ENCODE measurements at places on chromosomes 4 and X.

GRCh38 chr4:19329631-19330030 is 922.1 kb upstream of the SLIT2 start:
- ATAC-seq, result no peak
- H3K27me3 ChIP-seq, result no peaks in the 10 kb centered on the region
- H3K36me3 ChIP-seq, result no peaks in the 10 kb centered on the region
- no peaks in the 10 kb centered on the region for H3K4me1 ChIP-seq

DNA sequence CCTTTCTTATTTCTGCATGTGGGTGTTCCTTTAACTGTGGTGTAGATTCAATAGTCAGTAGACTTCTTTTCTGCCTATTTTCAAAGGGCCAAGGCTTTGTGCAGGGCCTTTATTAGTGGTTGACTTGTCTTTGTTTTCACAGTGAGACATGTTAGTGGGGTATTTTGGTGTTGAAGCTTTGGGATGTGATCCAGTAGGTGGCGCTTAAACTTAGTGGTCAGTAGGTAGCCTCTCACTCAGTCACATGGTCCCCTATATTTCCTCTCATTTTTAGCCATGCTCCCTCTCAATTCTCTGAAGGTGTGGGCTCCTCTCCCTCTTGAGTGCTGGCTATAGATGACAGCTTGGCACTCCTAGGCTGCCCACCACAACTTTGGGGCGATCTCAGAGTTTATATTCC is 23.4 kb upstream of the SLC10A7 start:
- no peaks in the 10 kb centered on the region for H3K36me3 ChIP-seq
- H3K4me1 ChIP-seq, result no peaks in the 10 kb centered on the region
- H3K27ac ChIP-seq, result no peak overlapping the region
- no peak for ATAC-seq

DNA sequence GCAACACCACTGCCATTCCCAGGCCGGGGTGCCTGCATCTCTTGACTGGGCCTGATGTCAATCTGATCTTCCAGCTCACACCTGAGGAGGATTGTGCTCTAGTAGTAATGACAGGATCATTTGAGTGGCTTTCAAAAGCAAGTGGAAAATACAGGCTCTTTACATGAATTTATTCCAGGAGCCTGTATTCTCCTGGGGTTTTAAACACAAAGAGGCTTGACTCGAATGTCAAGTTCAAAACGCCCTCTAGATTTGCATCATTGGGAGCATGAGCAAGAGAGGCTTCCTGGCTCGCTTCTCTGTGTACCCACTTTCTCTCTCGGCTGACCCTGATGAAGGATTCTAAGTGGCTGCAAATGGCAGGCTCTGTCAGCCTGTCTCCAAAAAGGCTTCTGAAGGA is 199.5 kb upstream of the PUDP start:
- H3K27me3 ChIP-seq, result no peaks in the 10 kb centered on the region
- no peak overlapping the region for H3K27ac ChIP-seq
- H3K36me3 ChIP-seq, result no peaks in the 10 kb centered on the region
- ATAC-seq, result no peak

DNA sequence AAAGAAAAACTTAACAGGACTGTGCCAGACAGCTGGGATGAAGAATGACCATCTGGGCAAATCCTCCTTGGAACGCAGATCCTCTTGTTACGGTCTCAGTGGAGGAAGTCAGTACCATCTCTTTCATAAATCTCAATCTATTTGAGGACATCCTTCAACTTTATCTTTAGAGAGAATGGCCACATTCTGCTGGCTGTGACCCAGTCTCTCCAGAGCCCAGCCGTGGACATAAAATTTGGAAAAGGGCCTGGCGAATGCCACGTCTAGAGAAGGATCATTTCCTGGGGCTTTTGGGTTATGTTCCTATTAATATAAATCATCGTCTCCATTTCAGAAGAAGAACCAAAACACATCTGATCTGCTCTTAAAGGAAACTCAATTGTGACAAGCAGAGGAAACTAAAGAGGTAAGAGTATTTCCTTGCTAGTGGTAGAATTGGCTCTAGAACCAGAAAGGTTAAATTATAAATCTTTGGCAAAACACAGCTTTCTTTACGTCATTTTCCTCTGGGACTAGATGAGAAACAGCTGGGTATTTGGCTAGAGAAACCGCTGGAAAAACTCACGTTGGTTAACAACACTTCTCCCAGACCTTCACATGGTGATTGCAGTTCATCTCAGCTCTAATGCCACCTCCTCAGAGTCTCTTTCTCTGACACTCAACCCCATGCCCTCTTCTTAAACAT is 164.7 kb downstream of the CHIC2 start:
- H3K27me3 ChIP-seq, result peaks cover 34% of the 10 kb centered on the region
- H3K27ac ChIP-seq, result no peak overlapping the region
- no peaks in the 10 kb centered on the region for H3K36me3 ChIP-seq
- no peak overlapping the region for H3K4me3 ChIP-seq

DNA sequence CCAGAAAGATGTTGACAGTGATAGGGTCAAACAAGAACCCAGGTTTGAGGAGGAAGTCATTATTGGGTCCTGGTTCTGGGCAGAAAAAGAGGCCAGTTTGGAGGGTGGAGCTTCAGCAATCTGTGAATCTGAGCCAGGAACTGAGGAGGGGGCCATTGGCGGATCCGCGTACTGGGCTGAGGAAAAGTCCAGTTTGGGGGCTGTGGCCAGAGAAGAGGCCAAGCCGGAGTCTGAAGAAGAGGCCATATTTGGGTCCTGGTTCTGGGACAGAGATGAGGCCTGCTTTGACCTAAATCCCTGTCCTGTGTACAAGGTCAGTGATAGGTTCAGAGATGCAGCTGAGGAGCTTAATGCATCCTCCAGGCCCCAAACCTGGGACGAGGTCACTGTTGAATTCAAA is 3.7 kb downstream of the GPRASP2 start:
- no peaks in the 10 kb centered on the region for H3K36me3 ChIP-seq
- peaks cover 10% of the 10 kb centered on the region for H3K4me1 ChIP-seq
- peaks cover 6% of the 10 kb centered on the region for H3K27me3 ChIP-seq
- H3K4me3 ChIP-seq, result no peak overlapping the region
- H3K27ac ChIP-seq, result no peak overlapping the region

- ATAC-seq, result no peak
- no peaks in the 10 kb centered on the region for H3K4me1 ChIP-seq
- H3K27ac ChIP-seq, result no peak overlapping the region
- no peak overlapping the region for H3K4me3 ChIP-seq
- H3K27me3 ChIP-seq, result peaks cover 39% of the 10 kb centered on the region
- no peaks in the 10 kb centered on the region for H3K36me3 ChIP-seq
Measured at GRCh38 chr4:76626686-76627465, 191.8 kb downstream of the SHROOM3 start.

DNA sequence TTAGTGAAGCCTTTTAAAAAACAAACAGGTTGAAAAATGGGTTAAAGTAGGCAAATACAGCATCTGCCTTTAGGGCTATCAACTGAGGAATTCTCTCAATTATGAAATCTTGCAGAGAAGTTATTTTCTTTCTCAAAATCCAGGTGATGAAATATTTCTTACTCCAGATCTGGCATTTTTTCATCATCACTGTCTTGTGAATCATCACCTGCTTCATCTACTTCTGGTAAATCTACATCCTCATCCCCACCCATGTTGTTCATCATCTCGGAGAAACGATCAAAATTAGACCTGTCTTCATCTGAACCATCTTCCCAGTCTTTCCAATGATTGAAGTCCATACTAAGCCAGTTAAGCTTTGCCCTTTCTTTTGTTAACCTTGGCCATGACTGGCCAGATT is 33.3 kb upstream of the HPF1 start:
- H3K36me3 ChIP-seq, result no peaks in the 10 kb centered on the region
- no peak overlapping the region for H3K27ac ChIP-seq
- no peak for ATAC-seq
- H3K4me1 ChIP-seq, result no peaks in the 10 kb centered on the region
- H3K4me3 ChIP-seq, result peak overlapping the region; percentile 38

GRCh38 chr4:143202824-143203223 is 18.1 kb downstream of the USP38 start:
- H3K27me3 ChIP-seq, result no peaks in the 10 kb centered on the region
- ATAC-seq, result no peak
- H3K27ac ChIP-seq, result no peak overlapping the region

- no peak for ATAC-seq
- peaks cover 60% of the 10 kb centered on the region for H3K36me3 ChIP-seq
- no peaks in the 10 kb centered on the region for H3K4me1 ChIP-seq
- no peak overlapping the region for H3K4me3 ChIP-seq
- no peaks in the 10 kb centered on the region for H3K27me3 ChIP-seq
- no peak overlapping the region for H3K27ac ChIP-seq
Measured at GRCh38 chrX:134481339-134481738, 21.4 kb downstream of the HPRT1 start.

- no peak overlapping the region for H3K27ac ChIP-seq
- H3K27me3 ChIP-seq, result no peaks in the 10 kb centered on the region
- H3K4me1 ChIP-seq, result no peaks in the 10 kb centered on the region
Measured at GRCh38 chr4:12293906-12294525, 865.3 kb upstream of the HS3ST1 start.

Data from activated T-helper 17 cell treated with anti-CD3 and anti-CD28 coated beads, Interleukin-2, amount 50 U/mL, for 72 hours (primary cell).